Right lobe of liver (tissue), 6 donors: ENCODE measurements at places on chromosomes 6 and 20. TPM values are rescaled to one million over a fixed set of nuclear protein-coding genes. Genes with fewer than 3 reads are reported as not detected.

- H3K27me3 ChIP-seq: no peaks in the 10 kb centered on the region
- DNase-seq: no peak
Observed at GRCh38 chr6:148495029-148495428, 152.4 kb downstream of the SASH1 start.

The ZSCAN12 gene
- 1.6 TPM for total RNA-seq

- no peak for DNase-seq
- no peak overlapping the region for H3K4me3 ChIP-seq
- H3K36me3 ChIP-seq: no peaks in the 10 kb centered on the region
Observed at GRCh38 chr6:75481394-75481793, 12.2 kb downstream of the FILIP1 start.

- no peak for DNase-seq
- peaks cover 2% of the 10 kb centered on the region for H3K36me3 ChIP-seq
- no peak overlapping the region for H3K4me3 ChIP-seq
- no peaks in the 10 kb centered on the region for H3K27me3 ChIP-seq
- H3K27ac ChIP-seq: no peak overlapping the region
Observed at GRCh38 chr20:3621111-3621510, 42.1 kb downstream of the GFRA4 start.

GRCh38 chr20:23622839-23623343 lies 14.9 kb downstream of the CST3 start:
- H3K36me3 ChIP-seq: no peaks in the 10 kb centered on the region
- no peak for DNase-seq
- H3K27me3 ChIP-seq: no peaks in the 10 kb centered on the region
- H3K4me1 ChIP-seq: no peaks in the 10 kb centered on the region
- H3K4me3 ChIP-seq: peak overlapping the region; percentile 28

The SYNDIG1 gene
- total RNA-seq: not detected

- no peaks in the 10 kb centered on the region for H3K36me3 ChIP-seq
- no peak for DNase-seq
- no peaks in the 10 kb centered on the region for H3K4me1 ChIP-seq
- H3K27me3 ChIP-seq: no peaks in the 10 kb centered on the region
Observed at GRCh38 chr6:28340310-28341095, 4.6 kb upstream of the ZSCAN31 start.

DNA sequence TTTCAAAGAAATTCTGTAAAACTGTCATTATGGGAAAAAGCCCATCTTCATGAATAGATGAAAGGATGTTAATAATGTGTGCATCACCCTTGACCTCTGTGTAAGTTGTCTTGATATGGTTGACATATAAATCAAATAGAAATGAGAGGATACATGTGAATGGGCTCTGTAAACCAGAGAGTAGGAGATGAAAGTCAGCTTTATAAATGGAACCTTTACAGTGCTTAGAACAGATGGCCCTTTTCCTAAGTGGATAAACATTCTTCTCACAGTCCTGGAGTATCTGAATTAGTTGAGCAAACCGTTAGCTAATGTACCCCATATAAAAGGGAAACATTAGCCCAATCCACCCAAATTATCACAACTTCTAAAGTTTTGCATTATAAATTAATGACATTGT lies 57.5 kb downstream of the MYLK4 start:
- no peaks in the 10 kb centered on the region for H3K36me3 ChIP-seq
- no peaks in the 10 kb centered on the region for H3K27me3 ChIP-seq
- H3K27ac ChIP-seq: no peak overlapping the region
- no peak for DNase-seq

The OPRM1 gene
- not detected for total RNA-seq

The TMEM244 gene
- total RNA-seq: not detected

DNA sequence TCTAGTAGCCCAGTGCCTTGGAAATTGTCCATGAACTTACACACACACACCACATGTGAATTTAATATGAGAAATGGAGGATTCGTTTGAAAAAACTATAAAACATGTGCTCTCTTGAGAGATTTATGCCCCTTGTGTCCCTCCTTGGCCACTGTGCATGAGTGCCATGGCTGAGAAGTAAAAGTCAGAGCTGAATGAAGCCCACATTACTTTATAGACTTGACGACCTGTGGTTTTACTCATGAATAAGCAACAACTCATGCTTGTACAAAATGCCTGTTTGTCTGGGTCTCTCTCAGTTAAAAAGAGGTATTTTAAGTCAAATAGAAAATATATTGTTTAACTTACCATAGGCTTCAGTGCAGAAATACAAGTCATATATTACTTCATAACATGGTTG lies 102.7 kb downstream of the KCNQ5 start:
- no peaks in the 10 kb centered on the region for H3K36me3 ChIP-seq
- H3K27ac ChIP-seq: no peak overlapping the region
- no peaks in the 10 kb centered on the region for H3K27me3 ChIP-seq
- H3K4me1 ChIP-seq: no peaks in the 10 kb centered on the region
- no peak overlapping the region for H3K4me3 ChIP-seq
- no peak for DNase-seq

GRCh38 chr6:127436578-127437110 lies 22.5 kb downstream of the KIAA0408 start:
- no peak for DNase-seq
- H3K27ac ChIP-seq: no peak overlapping the region
- no peaks in the 10 kb centered on the region for H3K4me1 ChIP-seq
- H3K4me3 ChIP-seq: no peak overlapping the region
- no peaks in the 10 kb centered on the region for H3K27me3 ChIP-seq

The TP53TG5 gene
- not detected for total RNA-seq

DNA sequence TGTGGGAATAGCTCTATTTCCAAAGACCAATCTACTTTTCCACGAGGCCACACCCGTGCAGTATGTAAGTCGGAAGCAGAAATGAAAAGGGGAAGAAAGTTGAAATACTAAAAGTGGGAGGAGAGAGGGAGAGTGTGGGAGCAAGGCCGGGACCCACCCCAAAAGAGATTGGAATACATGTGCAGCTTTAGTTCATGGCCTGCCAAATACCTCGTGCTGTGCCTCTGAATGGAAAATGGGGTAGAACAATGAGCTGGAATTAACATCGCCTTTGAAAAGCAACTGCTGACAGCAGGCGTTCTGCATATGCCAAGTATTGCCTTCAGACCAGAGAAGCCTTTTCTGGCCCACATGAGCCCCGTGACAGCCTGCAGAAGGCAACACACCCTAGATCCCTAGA lies 155.6 kb downstream of the CD83 start:
- H3K27ac ChIP-seq: no peak overlapping the region
- no peak overlapping the region for H3K4me3 ChIP-seq
- no peaks in the 10 kb centered on the region for H3K36me3 ChIP-seq
- H3K27me3 ChIP-seq: no peaks in the 10 kb centered on the region

The SSTR4 gene
- total RNA-seq: not detected

GRCh38 chr6:19452495-19452894 lies 384.7 kb upstream of the ID4 start:
- no peak for DNase-seq
- no peaks in the 10 kb centered on the region for H3K36me3 ChIP-seq
- no peaks in the 10 kb centered on the region for H3K27me3 ChIP-seq
- H3K4me3 ChIP-seq: no peak overlapping the region

GRCh38 chr6:133724726-133725125 lies 164.2 kb upstream of the TCF21 start:
- H3K36me3 ChIP-seq: no peaks in the 10 kb centered on the region
- no peak for DNase-seq

The LSM2 gene
- 18.3 TPM for total RNA-seq

DNA sequence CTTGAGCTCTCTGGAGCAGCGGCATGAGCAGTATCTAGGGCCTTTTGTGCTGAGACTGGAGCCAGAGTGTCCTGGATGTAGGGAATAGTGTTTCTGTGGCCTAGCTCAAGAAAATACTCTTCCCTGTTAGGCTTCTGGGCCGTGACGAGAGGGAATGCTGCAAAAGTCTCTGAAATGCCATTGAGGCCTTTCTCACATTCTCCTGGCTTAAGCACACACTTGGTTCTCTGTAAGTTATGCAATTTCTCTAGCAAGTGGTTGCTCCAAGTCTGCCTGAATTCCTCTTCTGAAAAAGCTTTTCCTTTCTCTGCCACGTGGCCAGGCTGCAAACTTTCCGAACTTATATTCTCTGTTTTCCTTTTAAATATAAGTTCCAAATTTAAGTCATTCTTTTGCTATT lies 744.4 kb downstream of the GRIK2 start:
- no peaks in the 10 kb centered on the region for H3K4me1 ChIP-seq
- H3K4me3 ChIP-seq: no peak overlapping the region
- H3K27ac ChIP-seq: no peak overlapping the region
- DNase-seq: no peak

GRCh38 chr6:4774296-4774695 lies 1.9 kb upstream of the CDYL start:
- H3K27ac ChIP-seq: no peak overlapping the region
- no peaks in the 10 kb centered on the region for H3K27me3 ChIP-seq
- H3K4me1 ChIP-seq: no peaks in the 10 kb centered on the region
- H3K4me3 ChIP-seq: no peak overlapping the region

- no peaks in the 10 kb centered on the region for H3K27me3 ChIP-seq
- H3K4me1 ChIP-seq: no peaks in the 10 kb centered on the region
- no peak overlapping the region for H3K27ac ChIP-seq
- no peaks in the 10 kb centered on the region for H3K36me3 ChIP-seq
Observed at GRCh38 chr20:39773380-39774000, 811.3 kb downstream of the DHX35 start.

DNA sequence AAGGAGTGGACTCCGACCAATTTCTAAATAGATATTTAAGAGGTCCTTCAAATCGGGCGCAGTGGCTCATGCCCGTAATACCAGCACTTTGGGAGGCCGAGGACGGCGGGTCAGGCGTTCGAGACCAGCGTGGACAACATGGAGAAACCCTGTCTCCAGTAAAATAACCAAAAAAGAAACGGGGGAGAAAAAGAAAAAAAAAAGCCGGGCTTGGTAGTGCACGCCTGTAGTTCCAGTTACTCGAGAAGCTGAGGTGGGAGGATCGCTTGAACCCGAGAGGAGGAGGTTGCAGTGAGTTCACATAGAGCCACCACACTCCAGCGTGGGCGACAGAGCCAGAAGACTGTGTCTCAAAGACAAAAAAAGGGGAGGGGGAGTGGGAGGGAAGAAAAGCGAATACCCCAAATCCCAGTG lies 53.3 kb upstream of the HFE start:
- no peak for DNase-seq
- peaks cover 8% of the 10 kb centered on the region for H3K4me1 ChIP-seq
- no peaks in the 10 kb centered on the region for H3K36me3 ChIP-seq
- no peaks in the 10 kb centered on the region for H3K27me3 ChIP-seq

GRCh38 chr6:132978685-132979084 lies 164.3 kb downstream of the RPS12 start:
- no peak for DNase-seq
- no peak overlapping the region for H3K27ac ChIP-seq
- no peak overlapping the region for H3K4me3 ChIP-seq
- no peaks in the 10 kb centered on the region for H3K4me1 ChIP-seq
- H3K36me3 ChIP-seq: no peaks in the 10 kb centered on the region
- H3K27me3 ChIP-seq: no peaks in the 10 kb centered on the region

DNA sequence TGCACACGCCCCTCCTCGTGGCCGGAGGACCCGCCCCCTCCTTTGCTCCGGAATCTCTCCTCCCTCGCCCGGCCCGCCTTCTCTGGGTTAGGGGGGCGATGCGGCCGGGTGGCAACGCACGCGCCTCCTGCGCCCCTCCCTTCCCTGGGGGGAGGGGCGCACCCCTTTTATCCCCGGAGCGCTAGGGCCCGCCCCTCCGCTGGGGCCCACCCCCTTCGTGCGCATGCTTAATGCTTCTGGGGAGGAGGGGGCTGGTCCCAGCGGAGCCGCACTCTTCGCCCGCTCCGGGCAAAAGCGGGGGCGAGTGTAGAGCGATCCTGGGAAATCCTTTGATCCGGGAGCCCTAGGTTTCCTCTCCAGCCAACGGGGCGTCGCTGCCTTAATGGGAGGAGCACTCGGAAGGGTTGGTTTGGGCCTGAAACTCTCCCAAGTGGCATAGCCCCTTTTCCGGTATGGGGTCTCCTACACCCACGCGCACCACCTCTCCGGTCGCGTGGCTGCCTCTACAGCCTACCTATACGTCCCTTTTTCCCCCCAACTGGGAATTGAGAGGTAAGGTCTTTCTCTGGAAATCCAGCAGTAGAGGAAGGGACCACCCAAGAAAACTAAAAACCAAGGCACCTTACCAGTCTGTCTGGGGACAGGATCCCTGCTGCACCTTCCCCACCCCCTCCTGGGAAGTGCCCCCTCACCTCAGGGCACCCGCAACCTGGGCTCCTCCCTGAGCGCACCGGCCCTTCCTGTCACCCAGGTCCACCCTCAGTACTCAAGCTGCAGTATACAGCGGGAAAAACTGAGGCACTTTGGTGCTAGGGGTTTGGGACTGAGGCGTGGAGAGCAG lies 2.1 kb downstream of the SOX12 start:
- no peaks in the 10 kb centered on the region for H3K4me1 ChIP-seq
- peak overlapping the region; percentile 47 for H3K27ac ChIP-seq

DNA sequence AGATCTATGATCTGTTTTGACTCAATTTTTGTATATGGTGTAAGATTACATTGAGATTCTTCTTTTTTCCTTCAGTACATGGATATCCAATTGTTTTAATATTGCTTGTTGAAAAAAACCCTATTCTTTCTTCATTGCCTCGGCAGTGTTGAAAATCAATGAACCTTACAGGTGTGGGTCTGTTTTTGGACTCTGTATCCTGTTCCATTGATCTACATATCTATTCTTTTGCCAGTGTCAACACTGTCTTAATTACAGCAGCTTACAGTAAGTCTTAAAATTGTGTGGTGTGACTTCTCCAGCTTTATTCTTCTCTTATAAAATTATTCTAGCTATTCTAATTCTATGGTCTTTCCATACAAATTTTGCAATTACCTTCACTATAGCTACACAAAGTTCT lies 81.8 kb upstream of the KCNK16 start:
- H3K36me3 ChIP-seq: no peaks in the 10 kb centered on the region
- no peak overlapping the region for H3K4me3 ChIP-seq
- no peak for DNase-seq
- peaks cover 16% of the 10 kb centered on the region for H3K4me1 ChIP-seq
- no peak overlapping the region for H3K27ac ChIP-seq

DNA sequence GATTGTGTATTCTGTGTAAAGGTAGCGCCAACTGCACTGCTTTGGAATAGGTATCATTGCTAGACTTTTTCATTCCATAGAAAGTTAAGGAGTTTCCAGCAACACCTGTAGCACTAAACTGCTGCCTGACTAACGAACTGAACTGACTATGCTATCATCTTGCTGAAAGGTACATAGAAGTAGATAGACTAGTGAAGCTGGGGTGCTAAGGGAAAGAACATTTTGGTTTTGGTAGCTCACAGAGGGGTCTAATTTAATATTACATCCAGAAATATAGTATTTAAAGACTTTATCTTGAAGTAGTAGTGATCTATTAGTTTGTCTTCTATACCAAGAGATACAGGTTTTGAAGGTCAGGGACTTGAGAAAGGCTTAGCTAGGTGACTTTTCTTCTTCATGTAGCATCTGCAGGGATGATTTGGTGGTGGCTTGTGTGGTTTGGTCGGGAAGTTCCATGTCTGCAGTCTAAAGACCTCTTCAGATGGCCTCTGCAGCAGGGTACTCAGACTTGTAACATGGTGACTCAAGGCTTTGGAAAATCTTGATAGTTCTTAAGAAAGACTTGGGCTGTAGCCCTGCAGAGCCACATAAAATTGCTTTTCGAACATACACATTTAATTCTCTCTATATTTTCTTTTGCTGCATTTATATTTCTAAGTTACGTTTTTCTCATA lies 10.2 kb downstream of the SENP6 start:
- H3K27ac ChIP-seq: no peak overlapping the region
- no peak overlapping the region for H3K4me3 ChIP-seq
- no peaks in the 10 kb centered on the region for H3K4me1 ChIP-seq
- H3K36me3 ChIP-seq: no peaks in the 10 kb centered on the region

GRCh38 chr6:35209622-35210247 lies 4.0 kb upstream of the SCUBE3 start:
- H3K4me3 ChIP-seq: no peak overlapping the region
- no peak for DNase-seq
- H3K36me3 ChIP-seq: no peaks in the 10 kb centered on the region

- no peaks in the 10 kb centered on the region for H3K4me1 ChIP-seq
- no peak overlapping the region for H3K27ac ChIP-seq
- no peaks in the 10 kb centered on the region for H3K27me3 ChIP-seq
Observed at GRCh38 chr6:16766043-16766536, 4.8 kb upstream of the ATXN1 start.

The WFDC2 gene
- 2.4 TPM for total RNA-seq
